ENCODE measurements at places on chromosomes 16 and 17.
A peak's percentile ranks its signal among the peaks of the same experiment; 100 is the strongest.

DNA sequence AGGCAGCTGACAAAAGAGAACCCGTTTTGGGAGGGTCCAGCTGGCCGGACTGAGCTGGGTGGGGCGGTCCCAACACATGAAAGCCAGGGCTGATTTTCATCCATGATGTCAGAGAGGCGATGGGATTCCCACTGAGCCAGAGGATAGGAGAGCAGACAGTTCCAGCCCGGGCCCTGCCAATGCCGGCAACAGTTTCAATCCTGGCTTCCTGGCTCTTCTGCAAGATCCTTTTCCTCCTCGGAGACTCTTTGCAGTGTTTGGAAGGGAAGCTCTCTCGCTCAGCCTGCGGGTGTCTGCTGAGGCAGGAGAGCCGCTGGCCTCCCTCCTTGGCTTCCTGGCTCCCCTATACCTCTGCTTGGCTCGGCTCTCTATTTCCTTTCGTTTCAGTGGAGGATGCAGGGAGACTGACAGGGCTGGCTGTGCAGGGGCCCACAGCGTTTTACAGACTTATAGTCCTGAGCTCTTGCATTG lies 145.5 kb upstream of the SOX9 start:
- no peak for DNase-seq

- DNase-seq, result peak; percentile 13
These were observed 525.2 kb upstream of the GOT2 start for GRCh38 chr16:59259074-59259949.

GRCh38 chr17:76911299-76912017 lies 43.3 kb downstream of the MGAT5B start:
- no peak for DNase-seq

- DNase-seq, result no peak
These were observed 24.2 kb downstream of the SSH2 start for GRCh38 chr17:29905879-29906167.

DNA sequence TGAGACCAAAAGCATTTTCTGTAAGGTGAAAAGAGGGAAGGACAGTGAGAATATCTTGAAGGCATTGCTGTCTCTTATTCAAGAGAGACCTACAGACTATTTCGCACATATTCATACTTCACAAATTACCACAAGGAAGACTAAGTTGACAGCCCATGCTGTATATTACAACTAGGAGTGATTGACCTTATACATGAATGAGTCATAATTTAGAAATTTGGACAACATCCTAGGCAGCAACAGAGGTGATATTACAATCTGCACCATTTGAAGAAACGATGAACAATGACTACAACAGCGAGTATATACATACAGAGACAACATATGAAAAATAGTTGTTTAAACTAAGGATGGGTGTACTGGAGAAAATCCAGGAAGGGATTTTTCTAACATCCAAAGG lies 971.7 kb downstream of the CDH11 start:
- DNase-seq, result no peak

DNA sequence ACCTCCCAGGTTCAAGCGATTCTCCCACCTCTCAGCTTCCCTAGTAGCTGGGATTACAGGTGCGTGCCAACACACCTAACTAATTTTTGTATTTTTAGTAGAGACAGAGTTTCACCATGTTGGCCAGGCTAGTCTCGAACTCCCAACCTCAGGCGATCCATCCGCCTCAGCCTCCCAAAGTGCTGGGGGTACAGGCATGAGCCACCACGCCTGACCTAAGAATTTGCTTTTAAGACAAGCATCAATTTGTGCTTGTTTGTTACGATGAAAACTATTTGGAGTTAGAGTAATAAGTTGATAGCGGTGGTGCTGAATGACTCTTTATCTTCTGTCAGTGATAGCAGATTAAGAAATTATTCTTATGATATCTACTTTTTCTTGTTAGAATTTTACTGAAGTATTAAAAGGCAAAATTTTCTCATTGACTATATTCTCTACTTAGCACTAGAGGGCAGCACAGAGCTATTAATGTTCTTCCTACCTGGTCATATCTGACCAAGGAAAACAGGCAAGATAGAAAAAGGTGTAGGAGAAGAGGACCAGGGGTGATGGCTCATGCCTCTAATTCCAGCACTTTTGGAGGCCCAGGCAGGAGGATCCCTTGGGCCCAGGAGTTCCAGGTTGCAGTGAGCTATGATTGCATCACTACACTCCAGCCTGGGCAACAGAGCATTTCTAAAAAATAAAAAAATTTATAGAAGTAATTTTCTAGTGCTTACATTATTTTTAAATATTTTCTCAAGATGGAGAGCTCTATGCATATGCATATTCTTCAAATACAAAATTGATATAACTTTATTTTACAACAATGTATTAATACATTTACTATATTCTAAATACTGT lies 24.5 kb downstream of the STXBP4 start:
- DNase-seq, result no peak

GRCh38 chr17:77735081-77735565 lies 223.4 kb upstream of the TNRC6C start:
- DNase-seq, result no peak

DNA sequence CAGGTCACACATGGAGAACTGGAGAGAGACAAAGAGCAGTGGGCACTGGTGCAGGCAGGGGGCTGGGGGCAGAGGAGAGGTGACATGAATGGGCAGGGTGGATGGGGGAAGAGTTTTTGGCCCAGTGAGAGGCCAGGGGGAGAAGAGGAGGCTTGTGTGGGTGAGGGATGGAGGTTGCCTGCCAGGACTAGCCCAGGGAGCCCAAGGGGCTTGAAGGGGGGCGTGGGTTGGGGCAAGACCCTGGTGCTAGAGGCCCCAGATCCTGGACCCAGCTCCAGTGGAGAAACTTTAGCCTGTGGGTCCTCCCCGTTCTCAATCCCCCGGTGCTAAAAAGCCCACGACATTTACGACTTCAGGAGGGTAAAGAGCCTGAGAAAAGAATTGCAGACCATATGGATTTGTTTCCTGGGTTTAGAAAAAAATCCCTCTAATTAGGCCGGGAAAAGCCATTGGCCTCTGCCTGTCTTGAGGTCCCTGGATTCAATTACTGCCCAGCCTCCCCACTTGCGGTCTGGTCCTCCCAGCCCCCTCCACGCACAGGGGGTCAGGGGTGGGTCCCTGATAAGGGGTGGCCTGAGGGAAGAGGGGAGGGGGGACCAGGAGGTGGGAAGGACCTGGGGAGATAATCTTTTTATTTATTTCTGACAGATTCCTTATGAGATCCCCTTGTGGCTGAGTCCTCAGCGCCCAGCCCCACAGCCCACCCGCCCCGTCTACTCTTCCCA lies 33.0 kb downstream of the NGFR start:
- no peak for DNase-seq

- DNase-seq, result no peak
These were observed 71.2 kb upstream of the LGALS9 start for GRCh38 chr17:27559506-27560481.

GRCh38 chr16:28924762-28925385 lies at the start of gene RABEP2:
Gene RABEP2 (minus strand): TSS chr16:28925238. CDS start chr16:28925163, 75 bp downstream.
- DNase-seq, result peak; percentile 96

- no peak for DNase-seq
These were observed 1.4 kb downstream of the BAIAP2 start for GRCh38 chr17:81036197-81036941.

DNA sequence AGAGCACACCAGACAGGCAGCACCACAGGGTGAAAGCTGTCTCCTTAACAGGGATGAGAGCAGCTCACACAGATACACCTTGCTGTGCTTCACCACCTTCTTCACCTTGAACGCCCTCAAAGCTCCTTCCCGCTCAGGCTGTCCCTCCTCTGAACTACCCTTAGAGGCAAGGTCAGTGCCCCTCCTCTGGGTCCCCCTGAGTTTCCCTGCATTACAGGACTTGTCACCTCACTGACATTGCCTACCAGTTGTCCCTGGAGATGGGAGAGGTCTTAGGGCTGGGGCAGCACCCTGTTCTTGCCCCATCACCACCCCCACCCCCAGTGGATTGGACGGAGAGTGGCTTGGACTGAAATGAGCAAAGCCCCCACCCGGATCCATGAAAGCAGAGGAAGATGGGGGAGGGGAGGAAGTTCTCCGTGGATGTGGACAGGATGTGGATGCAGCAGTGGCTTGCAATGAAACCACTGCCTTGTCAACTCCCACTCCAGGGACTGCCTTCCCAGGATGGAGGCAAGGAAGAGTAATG lies 73.2 kb upstream of the CDH5 start:
- DNase-seq, result no peak

GRCh38 chr16:27625050-27625697 lies 75.2 kb downstream of the KATNIP start:
- no peak for DNase-seq

- DNase-seq, result no peak
These were observed 2.6 kb downstream of the GLIS2 start for GRCh38 chr16:4318451-4318910.

DNA sequence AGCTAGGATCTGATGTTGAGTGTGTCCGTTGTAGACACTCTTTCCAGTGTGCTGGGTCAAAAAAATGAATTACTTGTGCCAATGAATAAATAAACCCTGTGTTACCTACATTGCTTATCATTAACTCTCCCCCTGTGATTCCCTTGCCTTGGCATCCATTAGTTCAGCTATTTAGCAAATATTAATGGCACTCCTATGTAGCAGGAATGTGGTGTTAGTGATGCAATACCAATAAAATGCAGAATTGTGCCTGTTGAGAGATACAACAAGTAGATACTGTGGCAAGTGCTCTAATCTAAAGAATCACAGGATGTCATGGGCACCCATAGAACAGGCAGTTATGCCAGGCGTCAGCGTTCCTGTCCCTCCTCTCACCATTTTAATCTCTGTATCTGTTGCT lies 343.2 kb downstream of the PMP22 start:
- DNase-seq, result no peak

DNA sequence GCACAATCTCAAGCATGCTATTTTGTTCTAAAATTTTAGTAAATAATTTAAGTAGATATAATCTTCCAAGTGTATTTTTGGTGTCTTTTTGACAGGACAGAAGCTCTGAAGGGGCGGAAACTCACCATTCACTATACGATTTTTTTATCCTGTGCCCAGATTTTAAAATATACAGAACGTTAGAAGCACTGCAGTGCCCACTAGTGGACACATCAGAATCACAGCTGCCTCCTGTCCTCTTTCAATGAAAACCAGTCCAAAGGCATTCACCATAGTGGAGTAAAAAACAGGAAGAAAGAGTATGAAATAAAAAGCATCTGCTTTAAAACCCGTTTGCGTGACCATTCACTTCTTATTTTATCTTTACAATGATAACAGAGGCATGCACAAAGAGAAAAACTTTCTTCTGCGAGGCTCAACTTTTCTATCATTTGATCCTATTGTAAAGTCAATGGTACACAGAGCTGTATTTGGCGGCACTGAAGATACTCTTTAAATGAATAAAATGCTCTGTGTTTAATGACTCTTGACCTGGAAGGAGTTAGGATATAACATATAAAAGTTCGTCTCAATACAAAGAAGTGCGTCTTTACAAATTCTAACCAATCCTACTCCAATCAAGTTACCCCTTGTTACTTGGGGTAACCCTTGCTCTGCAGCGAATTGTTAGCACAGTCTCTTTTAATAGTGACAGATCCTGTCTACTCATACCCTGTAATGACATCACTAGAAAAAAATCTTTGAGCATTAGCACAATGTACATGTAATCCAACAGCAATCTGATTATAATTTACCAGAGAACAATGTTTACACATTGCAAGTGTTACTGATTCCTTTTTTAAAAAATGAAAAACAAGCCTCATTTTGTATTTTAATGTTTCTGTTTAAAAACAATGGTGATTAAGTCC lies 339.8 kb upstream of the PSMD7 start:
- no peak for DNase-seq

- no peak for DNase-seq
These were observed 137.9 kb upstream of the HS3ST4 start for GRCh38 chr16:25553711-25554436.

DNA sequence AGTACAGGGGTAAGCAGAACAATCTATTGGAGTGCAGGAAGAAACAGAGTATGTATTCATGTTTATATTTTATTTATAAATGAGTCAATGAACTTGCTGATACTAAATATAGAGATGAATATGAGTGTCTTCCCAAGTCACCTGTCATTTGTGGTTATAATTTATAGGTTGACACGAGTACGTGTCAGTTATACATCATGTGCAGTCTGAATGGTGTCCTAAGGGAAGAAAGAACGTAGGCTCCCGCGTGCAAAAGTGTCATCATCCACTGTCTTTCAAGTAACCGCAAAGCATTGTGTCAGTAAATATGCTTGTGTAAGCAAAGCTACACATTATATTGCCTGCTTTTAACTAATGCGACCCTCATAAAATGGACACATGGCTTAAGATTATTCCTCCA lies 786.1 kb downstream of the KCNJ2 start:
- no peak for DNase-seq

DNA sequence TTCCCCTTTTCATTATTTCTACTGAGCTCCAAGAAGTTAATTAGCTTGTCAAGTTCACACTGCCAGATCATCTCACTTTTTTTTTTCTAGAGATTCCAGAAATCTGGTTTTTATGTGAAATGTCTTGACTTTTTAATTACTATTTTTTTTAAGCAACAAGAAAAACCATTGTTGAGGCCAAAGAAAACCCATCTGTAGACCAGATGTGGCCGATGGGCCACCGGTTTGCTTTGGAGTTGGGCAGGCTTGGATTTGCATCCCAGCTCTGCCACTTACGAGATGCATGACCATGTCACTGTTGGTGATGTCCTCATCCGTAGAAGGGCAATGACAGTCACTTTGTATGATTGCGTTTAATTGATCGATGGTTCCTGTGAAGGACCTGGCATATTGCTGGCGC lies 34.2 kb upstream of the MRTFB start:
- no peak for DNase-seq

DNA sequence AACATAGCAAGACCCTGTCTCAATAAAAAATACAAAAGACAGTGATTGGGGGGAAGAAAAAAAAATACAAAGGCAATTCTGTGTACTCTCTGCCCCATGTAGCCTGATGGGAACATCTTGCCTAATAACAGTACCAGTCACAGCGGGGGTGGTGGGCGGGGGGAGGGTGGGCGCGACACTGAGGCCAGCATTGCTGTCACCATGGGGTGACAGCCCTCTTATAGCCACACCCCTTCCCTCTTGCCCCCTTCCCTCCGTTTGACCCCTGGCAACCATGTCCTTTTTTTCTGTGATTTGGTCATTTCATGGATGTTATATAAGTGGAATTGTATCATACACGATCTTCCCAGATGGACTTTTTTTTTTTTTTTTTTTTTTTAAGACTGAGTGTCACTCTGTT lies 80.9 kb downstream of the DNAH17 start:
- no peak for DNase-seq

DNA sequence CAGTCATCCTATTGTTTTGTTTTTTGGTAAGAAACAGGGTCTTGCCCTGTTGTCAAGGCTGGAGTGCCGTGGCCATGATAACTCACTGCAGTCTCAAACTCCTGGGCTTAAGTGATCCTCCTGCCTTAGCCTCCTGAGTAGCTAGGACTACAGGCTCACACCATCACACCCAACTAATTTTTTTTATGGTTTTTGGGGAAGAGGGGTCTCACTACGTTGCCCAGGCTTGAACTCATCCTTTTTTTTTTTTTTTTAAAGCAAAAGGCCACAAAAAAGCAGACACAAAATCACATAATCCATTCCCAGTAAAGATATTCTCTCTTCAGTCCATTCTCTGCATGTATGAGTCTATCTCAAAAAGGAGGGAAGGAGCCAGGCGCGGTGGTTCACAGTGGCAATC lies 5.5 kb downstream of the SPAG9 start:
- DNase-seq, result no peak

Data from stimulated activated CD8-positive, alpha-beta memory T cell treated with anti-CD3 and anti-CD28 coated beads, Interleukin-15, amount 100 ng/mL, for 48 hours (primary cell).